ENCODE measurements at places on chromosomes 5 and 9.

- no peak overlapping the region for H3K27ac ChIP-seq
- H3K4me1 ChIP-seq, result peaks cover 11% of the 10 kb centered on the region
- no peaks in the 10 kb centered on the region for H3K27me3 ChIP-seq
- DNase-seq, result no peak
Measured at GRCh38 chr9:130823435-130823834, 11.6 kb upstream of the ABL1 start.

- no peak overlapping the region for H3K27ac ChIP-seq
- no peaks in the 10 kb centered on the region for H3K27me3 ChIP-seq
- no peaks in the 10 kb centered on the region for H3K36me3 ChIP-seq
- no peak overlapping the region for H3K4me3 ChIP-seq
- H3K4me1 ChIP-seq, result no peaks in the 10 kb centered on the region
Measured at GRCh38 chr5:91794455-91794854, 411.3 kb upstream of the ARRDC3 start.

GRCh38 chr5:136033848-136034247 lies 5.1 kb downstream of the TGFBI start:
- H3K36me3 ChIP-seq, result peaks cover 4% of the 10 kb centered on the region
- H3K4me1 ChIP-seq, result peaks cover 17% of the 10 kb centered on the region
- peaks cover 7% of the 10 kb centered on the region for H3K27me3 ChIP-seq
- H3K27ac ChIP-seq, result no peak overlapping the region
- no peak for DNase-seq
- H3K4me3 ChIP-seq, result no peak overlapping the region

DNA sequence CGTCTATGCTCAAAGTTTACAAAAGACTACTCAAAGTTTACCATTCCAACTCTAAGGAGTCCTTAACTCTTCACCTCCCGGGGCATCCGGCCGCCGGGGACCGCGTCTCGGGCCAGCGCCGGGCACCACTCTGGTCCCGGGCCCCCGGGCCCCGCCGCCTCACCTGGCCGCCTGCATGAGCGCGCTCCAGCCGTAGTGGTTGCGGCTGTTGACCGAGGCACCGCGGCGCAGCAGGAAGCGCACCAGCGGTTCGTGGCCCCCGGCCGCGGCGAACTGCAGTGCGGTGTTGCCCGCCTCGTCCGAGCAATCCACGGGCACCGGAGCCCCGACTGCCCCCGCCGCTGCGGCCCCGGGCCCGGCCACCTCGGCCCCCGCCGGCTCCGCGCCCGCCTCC lies 388 bp downstream of the ANKS6 start:
- H3K27me3 ChIP-seq, result no peaks in the 10 kb centered on the region
- DNase-seq, result peak; percentile 41
- peaks cover 14% of the 10 kb centered on the region for H3K36me3 ChIP-seq
- H3K4me3 ChIP-seq, result peak overlapping the region; percentile 81
- no peak overlapping the region for H3K27ac ChIP-seq

GRCh38 chr9:125540497-125540896 lies 166.5 kb downstream of the MAPKAP1 start:
- no peak for DNase-seq
- H3K4me1 ChIP-seq, result peaks cover 1% of the 10 kb centered on the region
- no peak overlapping the region for H3K4me3 ChIP-seq
- H3K27ac ChIP-seq, result no peak overlapping the region
